ENCODE measurements at places on chromosomes 12 and 14. TPM values are rescaled to one million over a fixed set of nuclear protein-coding genes. Genes with fewer than 3 reads are reported as not detected.

DNA sequence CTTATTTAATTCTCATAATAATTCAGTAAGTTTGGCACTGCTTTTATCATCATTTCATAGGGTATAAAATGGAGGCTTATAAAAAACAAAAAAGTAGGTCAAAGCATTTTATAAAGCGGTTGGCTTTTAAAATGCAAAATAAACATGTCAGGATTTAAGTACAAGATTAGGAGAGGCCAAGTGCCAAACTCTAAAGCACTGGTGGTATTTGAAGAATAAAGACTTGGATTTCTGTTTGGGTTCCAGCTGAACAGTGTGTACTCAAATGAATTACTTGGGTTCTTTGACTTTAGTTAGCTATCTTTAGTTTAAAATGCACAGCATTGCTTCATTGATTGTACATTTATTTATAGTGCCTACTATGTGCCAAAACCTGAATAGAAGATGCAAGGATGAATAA is 966.6 kb upstream of the SEL1L start:
- no peak overlapping the region for H3K4me3 ChIP-seq
- no peaks in the 10 kb centered on the region for H3K36me3 ChIP-seq
- no peak overlapping the region for H3K27ac ChIP-seq
- H3K27me3 ChIP-seq: no peaks in the 10 kb centered on the region
- H3K4me1 ChIP-seq: no peaks in the 10 kb centered on the region

Gene GCN1
- total RNA-seq: 115 TPM

Gene MGP
- 74.1 TPM for total RNA-seq

- peak; percentile 89 for DNase-seq
- no peaks in the 10 kb centered on the region for H3K4me1 ChIP-seq
- no peak overlapping the region for H3K4me3 ChIP-seq
- H3K36me3 ChIP-seq: no peaks in the 10 kb centered on the region
- no peak overlapping the region for H3K27ac ChIP-seq
- H3K27me3 ChIP-seq: no peaks in the 10 kb centered on the region
These were observed 51.0 kb downstream of the BMAL2 start for GRCh38 chr12:27383429-27384260.

Gene SLC7A8
- total RNA-seq: 0.75 TPM

GRCh38 chr14:52046376-52046917 is 22.4 kb downstream of the NID2 start:
- peaks cover 63% of the 10 kb centered on the region for H3K4me1 ChIP-seq
- no peak overlapping the region for H3K27ac ChIP-seq
- no peak overlapping the region for H3K4me3 ChIP-seq
- H3K36me3 ChIP-seq: peaks cover 7% of the 10 kb centered on the region

DNA sequence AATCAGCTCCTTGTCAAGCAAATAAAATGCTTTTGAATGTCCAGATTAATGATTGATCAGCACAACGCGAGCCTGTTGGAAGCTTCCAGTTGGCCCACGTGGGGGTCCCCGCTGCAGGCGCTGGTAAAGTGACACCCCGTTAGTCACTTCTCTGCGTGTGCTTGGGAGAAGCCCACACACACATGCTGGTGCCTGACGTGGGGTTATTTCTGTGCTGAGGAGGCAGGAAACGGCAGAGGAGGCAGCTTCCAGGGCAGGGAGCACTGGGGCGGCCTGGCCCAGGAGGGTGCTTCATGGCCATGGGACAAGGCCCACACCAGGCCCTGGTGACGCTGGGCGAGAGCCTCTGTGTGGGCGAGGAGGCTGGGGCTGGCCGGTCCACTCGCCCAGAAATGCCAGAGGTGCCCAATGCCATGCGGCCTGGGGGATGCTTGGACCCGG is 101.5 kb downstream of the KIF26A start:
- H3K27me3 ChIP-seq: no peaks in the 10 kb centered on the region
- no peaks in the 10 kb centered on the region for H3K36me3 ChIP-seq
- peak; percentile 81 for DNase-seq
- no peak overlapping the region for H3K27ac ChIP-seq
- no peak overlapping the region for H3K4me3 ChIP-seq

DNA sequence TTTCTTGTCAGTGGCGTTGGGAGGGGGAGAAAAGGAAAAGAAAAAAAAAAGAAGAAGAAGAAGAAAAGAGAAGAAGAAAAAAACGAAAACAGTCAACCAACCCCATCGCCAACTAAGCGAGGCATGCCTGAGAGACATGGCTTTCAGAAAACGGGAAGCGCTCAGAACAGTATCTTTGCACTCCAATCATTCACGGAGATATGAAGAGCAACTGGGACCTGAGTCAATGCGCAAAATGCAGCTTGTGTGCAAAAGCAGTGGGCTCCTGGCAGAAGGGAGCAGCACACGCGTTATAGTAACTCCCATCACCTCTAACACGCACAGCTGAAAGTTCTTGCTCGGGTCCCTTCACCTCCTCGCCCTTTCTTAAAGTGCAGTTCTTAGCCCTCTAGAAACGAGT is 1.9 kb downstream of the ASCL1 start:
- H3K4me3 ChIP-seq: no peak overlapping the region
- DNase-seq: no peak
- peaks cover 90% of the 10 kb centered on the region for H3K27me3 ChIP-seq
- peaks cover 18% of the 10 kb centered on the region for H3K4me1 ChIP-seq
- no peak overlapping the region for H3K27ac ChIP-seq
- H3K36me3 ChIP-seq: no peaks in the 10 kb centered on the region
